ENCODE measurements at places on chromosomes 4 and X. TPM values are rescaled to one million over a fixed set of nuclear protein-coding genes. Genes with fewer than 3 reads are reported as not detected.

- DNase-seq, result no peak
Observed at GRCh38 chr4:6887591-6888371, 21.8 kb upstream of the TBC1D14 start.

The RHOXF2 gene
- not detected for polyA plus RNA-seq

- no peak for DNase-seq
Observed at GRCh38 chrX:17390419-17390850, 15.4 kb downstream of the NHS start.

GRCh38 chr4:71456841-71457240, 118.0 kb downstream of the SLC4A4 start:
- peak; percentile 66 for DNase-seq

GRCh38 chrX:25067271-25068172, 51.8 kb upstream of the ARX start:
- no peak for DNase-seq

DNA sequence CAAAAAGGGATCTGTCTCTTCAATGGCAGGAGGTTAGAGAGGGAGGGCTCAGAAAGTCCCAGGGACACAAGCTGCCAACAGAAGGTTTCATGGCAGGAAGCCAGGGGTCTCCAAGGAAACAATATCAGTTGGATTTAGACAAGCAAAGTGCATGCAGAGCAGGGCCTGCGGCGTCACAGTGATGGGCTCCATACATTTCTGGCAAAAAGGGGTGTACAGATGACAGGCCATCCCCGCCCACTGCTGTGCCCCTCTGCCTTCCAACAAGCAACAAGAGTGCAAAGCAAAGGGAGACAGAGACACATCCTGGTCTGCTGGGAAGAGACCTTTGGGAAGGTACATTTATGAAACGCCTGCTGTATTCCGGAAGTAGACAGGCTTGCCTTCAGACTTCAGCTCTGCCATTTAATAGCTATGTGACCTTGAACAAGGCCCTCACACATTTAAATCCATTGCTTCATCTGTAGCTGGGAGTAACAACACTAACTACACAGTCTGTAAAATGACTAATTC, 121.2 kb downstream of the AFAP1 start:
- no peak for DNase-seq

- DNase-seq, result no peak
Observed at GRCh38 chrX:24298191-24298590, 15.7 kb downstream of the SUPT20HL2 start.

The AR gene
- 13.9 TPM for polyA plus RNA-seq

DNA sequence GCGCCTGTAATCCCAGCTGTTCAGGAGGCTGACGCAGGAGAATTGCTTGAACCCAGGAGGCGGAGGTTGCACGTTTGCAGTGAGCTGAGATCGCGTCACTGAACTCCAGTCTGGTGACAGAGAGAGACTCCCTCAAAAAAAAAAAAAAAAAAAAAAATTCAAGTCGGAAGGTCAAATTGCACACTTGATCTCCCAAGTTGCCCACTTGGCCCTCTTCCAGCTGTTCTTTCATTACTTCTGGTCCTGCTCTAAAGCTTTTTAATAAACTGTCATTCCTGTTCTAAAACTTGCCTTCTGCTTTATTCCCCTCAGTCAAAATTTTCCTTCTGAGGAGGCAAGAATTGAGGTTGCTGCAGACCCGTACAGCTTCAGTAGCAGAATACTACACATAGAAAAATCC, 2358.0 kb downstream of the ARAP2 start:
- no peak for DNase-seq

DNA sequence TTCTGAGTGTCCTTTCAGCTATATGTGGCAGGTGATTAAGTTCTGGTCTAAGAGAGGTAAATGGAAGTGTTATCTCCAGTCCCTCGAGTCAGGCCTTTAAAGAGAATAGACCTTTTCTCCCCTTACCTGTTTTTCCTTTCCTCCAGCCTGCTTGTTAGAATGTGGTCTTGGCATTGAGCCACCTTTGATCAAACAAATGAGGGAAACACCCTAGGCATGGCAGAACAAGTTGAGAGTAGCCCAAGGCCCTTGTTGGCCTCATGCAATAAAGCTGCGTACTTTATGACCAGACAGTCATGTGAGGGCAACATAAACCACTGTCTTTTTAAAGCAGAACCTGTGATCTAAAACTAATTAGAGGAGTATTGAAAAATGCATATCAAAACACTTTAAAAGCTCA, 13.2 kb upstream of the IL13RA2 start:
- no peak for DNase-seq

DNA sequence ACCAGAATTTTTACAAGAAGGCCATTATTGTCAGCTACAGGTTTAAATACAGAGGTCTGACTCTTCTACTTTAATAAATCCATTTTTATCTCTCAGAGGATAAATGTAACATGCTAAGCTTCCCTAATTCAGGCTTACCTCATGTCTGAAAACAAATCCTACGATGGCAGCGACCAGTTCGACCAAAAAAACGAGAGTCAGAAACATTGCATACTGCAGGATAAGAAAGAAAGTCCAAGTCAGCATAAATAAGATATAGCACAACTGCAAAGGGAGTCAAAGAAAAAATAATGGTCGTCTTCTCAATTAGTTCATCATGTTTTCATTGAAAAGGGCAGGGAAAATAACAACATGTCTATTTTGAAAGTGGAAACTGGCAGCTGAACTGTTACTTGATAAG, 1.6 kb downstream of the TSPAN6 start:
- no peak for DNase-seq

- DNase-seq, result no peak
Observed at GRCh38 chr4:5280828-5281227, 229.5 kb downstream of the STK32B start.

GRCh38 chr4:105352826-105353225, 121.0 kb downstream of the PPA2 start:
- no peak for DNase-seq

GRCh38 chr4:181078196-181078595, 1165.0 kb upstream of the TENM3 start:
- DNase-seq, result no peak

The SPANXB1 gene
- polyA plus RNA-seq, result not detected

DNA sequence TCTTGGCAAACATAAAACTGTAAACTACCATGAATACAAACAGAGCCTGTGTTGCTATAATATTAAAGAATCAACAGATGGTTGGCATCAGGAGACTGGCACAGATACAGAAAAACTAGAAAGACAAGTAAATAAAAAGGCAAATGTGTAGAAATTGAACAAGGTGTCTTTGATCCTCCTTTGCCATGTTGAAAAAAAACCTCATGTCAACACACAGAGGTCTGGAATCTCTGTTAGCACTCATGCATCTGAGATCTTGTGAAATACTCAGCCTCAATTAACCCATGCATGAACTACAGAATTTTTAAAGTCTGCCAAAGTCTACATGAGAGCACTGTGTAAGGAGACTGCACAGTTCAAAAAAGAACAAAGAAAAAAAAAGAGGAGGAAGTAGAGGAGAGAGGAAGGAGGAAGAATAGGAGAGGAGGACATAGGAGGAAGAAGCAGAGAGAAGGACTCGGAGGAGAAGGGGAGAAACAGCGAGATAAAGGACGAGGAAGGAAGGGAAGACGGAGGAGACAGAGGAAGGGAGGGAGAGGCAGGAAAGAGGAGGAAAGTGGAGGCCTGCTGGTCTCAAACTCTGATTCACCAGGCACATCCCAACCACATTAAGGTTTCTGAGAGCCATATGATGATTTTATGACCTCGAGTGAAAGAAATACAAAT, 52.8 kb downstream of the PRDM5 start:
- no peak for DNase-seq

- DNase-seq, result no peak
Observed at GRCh38 chr4:128241019-128241418, 46.6 kb downstream of the PGRMC2 start.

The SOWAHB gene
- polyA plus RNA-seq, result 0.04 TPM

GRCh38 chr4:73508651-73509050, 27.1 kb downstream of the AFM start:
- DNase-seq, result no peak

The HTN1 gene
- polyA plus RNA-seq, result not detected

GRCh38 chrX:18955676-18956075, 28.2 kb downstream of the PHKA2 start:
- DNase-seq, result no peak

The SRPK3 gene
- polyA plus RNA-seq, result 1.1 TPM

- DNase-seq, result no peak
Observed at GRCh38 chr4:41006141-41006540, 208.2 kb downstream of the APBB2 start.

DNA sequence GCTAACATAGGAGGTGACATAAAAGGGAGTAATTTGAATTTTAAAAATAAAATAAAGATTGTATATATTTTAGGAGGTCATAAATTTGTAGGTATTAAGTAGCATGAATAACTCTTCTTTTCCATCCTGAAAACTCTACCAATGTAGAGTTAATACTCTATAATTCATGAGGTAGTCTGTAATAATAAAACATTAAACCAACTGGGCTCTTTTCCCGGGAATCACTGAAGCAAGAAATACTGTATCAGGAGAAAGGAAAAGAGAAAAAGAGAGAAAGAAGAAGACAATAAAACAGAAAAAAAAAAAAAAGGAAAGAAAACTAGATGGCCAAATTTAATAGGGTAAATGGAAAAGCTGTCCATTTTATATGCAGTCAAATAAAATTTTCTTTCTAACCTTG, 984.4 kb downstream of the CCSER1 start:
- no peak for DNase-seq

- DNase-seq, result no peak
Observed at GRCh38 chrX:1321674-1322073, 14.9 kb upstream of the IL3RA start.

DNA sequence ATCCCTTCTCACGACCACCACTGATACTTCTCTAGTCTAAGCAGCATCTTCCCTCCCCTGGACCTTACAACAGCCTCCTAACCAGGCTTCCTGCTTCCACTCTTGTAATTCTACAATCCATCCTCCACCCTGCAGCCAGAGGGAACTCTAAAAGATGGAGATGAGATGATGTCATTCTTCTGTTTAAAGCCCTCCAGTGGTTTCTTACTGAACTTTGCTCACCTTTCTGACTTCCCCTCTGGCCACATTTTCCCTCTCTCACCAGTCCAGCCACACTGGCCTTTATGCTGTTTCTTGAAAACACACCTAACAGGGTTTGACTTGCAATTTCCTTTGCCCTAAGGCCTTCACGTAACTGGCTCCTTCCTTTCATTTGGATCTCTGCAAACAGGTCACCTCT, 191.4 kb upstream of the NHS start:
- DNase-seq, result no peak

The NPFFR2 gene
- polyA plus RNA-seq, result not detected

GRCh38 chr4:109554971-109555370, 5.1 kb upstream of the MCUB start:
- DNase-seq, result no peak

The TEX13B gene
- not detected for polyA plus RNA-seq

GRCh38 chr4:8840006-8840793, 31.4 kb downstream of the HMX1 start:
- DNase-seq, result no peak

The BMX gene
- not detected for polyA plus RNA-seq

- no peak for DNase-seq
Observed at GRCh38 chrX:65667503-65668376, at the start of gene MSN. Gene MSN (plus strand): TSS chrX:65667654. CDS start chrX:65667842, 188 bp downstream.

- DNase-seq, result no peak
Observed at GRCh38 chr4:94378047-94378446, 35.4 kb upstream of the HPGDS start.

- peak; percentile 58 for DNase-seq
Observed at GRCh38 chr4:7546809-7547367, 112.2 kb upstream of the PSAPL1 start.

GRCh38 chrX:139851730-139852129, 81.1 kb downstream of the ATP11C start:
- DNase-seq, result peak; percentile 11

The HTRA3 gene
- 2.9 TPM for polyA plus RNA-seq

DNA sequence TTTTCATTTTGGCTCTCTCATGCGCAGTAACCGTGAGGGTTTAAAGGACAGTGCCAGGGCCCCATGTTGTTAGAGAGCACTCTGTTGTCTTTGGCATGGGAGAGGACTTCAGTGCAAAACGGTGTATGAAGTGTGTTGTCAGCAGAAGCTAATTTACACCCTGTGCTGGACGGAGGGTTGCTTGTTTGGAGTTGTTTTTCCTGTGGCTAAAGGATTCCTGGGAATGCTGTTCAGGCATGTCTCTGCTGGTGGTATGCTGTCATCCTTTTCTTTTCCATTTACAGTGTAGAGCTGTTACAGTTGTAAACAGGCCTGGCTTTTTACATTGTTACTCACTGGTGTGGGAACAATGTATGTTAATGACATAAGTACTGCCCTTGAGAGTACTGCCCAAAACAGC, 206.3 kb downstream of the CBR4 start:
- no peak for DNase-seq

DNA sequence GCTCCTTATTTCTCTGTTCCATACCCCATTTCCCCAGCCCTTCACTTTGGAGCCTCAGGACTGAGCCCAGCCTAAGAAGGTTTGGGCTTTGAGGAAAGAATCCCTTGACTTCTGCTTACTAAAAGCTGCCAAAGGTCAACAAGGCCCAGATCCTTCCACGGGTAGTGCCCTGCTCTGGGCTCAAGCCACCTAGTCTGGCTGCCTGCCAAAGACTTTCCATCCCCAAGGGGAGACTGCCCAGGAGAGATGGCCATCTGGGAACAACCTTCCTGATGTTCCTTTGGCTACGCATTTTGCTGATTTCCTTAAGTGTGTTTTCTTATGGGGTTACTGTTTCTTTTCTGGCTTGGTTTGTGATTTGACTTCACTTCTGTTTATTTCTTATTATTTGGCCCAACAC, 49.8 kb upstream of the NDP start:
- no peak for DNase-seq

GRCh38 chr4:163654621-163655020, 160.1 kb downstream of the TMA16 start:
- DNase-seq, result no peak

The KDR gene
- not detected for polyA plus RNA-seq
